ENCODE measurements at places on chromosomes 11 and 22. TPM values are rescaled to one million over a fixed set of nuclear protein-coding genes. Genes with fewer than 3 reads are reported as not detected.

DNA sequence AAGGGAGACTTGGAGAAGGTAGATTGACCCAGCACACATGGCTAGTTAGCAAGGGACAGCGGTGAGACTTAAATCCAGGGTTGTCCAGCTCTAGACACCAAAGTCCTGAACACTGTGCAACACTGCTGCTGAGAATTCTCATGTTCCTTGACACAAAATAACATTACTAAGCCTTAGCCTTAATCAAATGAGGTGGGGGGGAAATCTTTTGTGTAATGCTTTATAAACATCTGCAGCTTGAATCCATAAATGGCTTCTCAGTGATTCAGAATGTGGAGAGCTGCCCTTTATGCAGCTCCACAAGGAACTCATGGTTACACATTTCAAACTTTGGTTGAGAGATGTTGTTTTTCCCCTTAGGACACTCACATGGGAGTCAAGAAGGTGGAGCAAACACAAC, 80.0 kb downstream of the CD44 start:
- DNase-seq, result no peak

DNA sequence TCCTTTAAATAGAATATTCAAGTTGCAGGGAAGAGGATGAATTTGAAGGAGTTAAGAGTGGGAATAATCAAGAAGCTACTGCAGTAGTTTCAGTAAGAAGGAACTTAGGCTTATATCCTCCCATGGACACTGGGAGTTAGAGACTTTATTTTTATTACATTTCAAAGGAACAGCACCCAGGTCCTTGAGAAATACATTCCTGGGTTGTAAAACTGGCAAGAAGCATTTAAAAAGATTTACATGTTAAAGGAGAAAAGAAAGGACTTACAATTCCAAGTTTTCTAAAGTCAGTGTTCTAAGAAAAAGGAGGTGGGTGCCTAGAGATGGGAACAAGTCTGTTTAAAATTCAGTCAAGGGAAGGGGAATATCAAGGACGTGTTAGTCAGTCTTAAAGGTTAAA, 306.9 kb downstream of the JRKL start:
- no peak for DNase-seq

GRCh38 chr11:119486016-119486415, 63.0 kb upstream of the THY1 start:
- no peak for DNase-seq

CARD16 gene
- 4.8 TPM for total RNA-seq

P2RX6 gene
- 1.2 TPM for total RNA-seq

DNA sequence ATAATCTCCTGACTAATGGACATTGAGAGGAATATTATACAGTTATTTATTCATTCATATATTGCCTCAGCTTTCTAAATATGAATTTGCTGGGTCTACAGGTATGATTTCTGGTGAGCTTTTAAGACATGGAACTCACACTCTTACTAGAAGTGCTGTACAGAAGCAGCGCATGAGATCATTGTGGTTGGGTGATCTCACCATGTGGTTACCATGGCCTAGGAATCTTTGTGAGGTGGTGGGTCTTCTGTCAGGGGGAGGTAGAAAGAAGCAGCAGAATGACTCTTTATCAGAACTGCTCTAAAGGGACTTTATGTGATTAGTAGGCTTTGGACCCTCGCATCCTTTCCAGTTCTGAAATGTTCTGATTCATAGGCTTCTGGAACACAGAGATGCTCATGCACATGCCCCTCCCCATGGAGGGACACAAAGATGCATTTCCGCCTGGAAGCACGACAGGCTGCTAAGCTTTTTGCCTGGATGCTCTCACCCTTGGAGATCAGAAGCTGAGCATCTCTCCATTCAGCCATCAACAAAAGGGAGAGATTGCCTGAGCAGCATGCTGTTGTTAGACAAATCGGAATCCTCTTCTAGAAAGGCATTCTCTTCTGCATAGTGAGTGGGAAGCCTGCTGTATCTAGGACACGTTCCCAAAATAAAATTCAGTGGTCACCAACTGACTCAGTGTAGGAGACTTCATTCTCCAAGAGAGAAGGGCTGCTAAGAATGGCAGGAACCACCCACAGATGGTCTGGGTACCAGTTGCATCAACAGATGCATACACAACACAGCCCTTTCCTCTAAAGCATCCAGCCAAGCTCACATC, 51.3 kb downstream of the KIRREL3 start:
- no peak for DNase-seq

PIK3IP1 gene
- 32.4 TPM for total RNA-seq

LINC01488 gene
- not detected for total RNA-seq

GRCh38 chr11:34254011-34254410, 103.8 kb downstream of the ABTB2 start:
- DNase-seq, result no peak

DNA sequence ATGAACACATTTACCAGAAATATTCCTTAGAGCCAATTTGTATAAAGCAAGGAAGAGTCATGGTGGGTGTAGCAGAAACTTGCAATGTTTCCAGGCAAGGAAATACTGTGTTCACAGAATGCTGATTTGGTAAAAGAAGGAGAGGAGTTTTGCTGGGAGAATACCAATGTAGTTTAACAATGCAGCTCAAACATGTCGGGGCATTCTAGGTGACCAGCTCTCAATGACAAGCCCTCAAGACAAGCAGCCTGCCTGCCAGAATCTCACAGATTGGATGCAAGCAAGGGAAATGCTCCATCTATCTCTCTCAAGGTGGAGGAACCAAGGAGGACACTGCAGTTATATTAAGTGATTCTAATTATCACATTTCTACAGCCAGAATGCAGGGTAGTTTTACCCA, 190.4 kb downstream of the MAML2 start:
- no peak for DNase-seq

- no peak for DNase-seq
Measured at GRCh38 chr11:95100191-95100648, 10.6 kb downstream of the ENDOD1 start.

DNA sequence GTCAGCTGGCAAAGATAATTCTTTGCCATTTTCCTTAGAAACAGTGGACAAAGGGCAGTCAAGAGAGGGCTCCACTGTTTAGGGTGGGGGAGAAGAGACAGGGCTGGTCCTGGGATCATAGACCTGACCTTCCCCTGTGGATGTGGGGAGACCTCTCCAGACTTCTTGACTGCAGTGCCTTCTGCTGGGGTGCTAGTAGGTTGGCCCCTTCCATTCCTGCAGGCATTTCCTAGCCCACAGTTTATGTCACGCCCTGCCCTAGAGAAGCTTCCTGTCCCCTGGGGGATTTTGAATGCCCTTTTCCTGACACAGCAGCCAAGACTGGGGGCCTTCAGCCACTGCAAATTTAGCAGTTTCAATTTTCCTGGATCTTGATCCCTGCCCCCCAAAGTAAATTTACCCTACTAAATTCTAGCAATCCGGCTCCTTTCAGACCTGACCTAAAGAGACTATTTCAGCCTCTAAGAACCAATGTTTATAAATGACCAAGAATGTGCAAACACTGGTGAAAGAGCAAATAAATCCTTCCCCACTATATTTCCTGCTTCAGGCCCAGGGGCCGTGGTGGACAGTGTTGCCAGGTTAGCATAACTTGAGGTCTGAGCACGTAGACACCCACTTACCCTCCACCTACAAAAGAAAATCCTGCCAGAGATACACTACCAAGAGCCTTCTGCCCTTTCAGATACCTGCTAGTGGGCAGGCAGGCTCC, 58.4 kb downstream of the PPFIBP2 start:
- no peak for DNase-seq

DNA sequence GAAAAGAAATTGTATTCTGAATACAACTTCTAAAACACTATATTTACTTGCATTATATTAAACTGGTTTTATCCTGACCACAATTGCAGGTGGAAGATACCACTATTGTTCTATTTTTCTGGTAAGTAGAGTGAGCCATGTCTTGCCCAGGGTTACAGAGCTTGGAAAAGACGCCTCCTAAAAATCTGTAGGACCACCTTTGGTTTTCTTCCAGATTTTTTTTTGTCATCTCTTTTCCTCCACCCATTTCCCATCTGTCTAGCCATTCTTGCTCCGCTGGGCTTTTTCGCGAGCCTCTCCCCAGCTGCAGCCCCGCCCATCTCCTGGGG, 294 bp upstream of the MTMR3 start:
- no peak for DNase-seq

HEPHL1 gene
- total RNA-seq, result not detected

- DNase-seq, result no peak
Measured at GRCh38 chr22:50201191-50202129, 649 bp downstream of the SELENOO start.

DNA sequence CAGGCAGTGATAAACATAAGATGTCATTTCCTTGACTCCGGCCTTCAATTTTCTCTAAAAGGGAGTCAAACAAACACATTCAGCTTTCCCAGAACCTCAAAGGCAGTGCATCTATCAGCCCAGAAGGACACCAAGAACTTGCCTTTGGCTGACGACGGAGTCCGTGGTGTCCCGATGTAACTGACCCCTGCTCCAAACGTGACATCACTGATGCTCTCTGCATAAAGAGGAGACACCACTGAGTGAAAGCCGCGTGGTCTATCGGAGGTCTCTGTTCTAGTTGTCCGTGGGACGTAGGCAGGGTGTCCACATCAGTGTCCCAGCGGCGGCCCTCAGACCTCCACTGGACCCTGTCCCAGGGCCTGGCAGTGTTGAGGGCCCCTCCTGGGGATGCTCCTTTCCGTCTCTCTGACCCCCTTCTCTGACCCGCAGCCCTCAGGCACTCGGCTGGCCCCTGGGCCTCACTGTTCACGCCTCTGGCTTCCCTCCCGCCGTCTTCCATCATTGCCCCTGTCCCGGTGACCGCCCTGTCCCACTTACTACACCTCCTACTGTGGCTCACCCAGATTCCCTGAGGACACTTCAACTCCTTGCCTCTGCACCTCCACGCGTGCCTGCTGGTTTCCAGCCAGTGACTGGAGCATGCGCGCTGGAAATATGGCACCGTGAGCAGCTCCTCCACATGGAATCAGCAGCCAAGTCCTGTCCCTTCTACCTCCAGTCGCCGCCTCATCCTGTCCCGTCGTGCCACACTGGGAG, 70.4 kb downstream of the NCAPD3 start:
- DNase-seq, result no peak

- peak; percentile 40 for DNase-seq
Measured at GRCh38 chr11:2691991-2692875, 7.6 kb downstream of the KCNQ1OT1 start.

GRCh38 chr11:113805640-113806039, 26.0 kb downstream of the CLDN25 start:
- DNase-seq, result no peak

- peak; percentile 89 for DNase-seq
Measured at GRCh38 chr11:7512525-7513233, 1.1 kb upstream of the PPFIBP2 start.

NRXN2 gene
- 20.5 TPM for total RNA-seq

OR51I1 gene
- total RNA-seq, result not detected

DNA sequence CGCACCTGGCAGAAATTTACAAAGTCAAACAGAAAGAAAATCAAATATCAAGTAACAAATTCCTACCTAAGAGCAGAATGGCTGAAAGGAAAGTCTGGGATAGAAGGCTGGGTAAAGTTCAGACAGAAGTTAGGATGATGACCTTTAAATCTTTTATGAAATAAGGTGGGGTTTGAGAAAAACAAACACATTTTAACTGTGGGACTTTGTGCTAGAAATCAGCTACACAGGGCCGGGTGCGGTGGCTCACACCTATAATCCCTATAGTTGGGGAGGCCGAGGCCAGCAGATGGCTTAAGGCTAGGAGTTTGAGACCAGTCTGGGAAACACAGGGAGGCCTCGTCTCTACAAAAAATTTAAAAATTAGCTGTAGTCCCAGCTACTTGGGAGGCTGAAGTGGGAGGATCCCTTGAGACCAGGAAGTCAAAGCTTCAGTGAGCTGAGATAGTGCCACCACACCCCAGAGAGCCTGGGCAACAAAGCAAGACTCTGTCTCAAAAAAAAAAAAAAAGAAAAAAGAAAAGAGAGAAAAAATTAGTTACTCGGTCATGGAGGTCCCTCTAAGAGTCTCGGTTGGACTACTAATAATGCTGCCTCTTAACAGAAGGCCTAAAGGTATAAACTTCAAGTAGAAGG, 119.7 kb upstream of the BID start:
- DNase-seq, result no peak

PDGFB gene
- 9.6 TPM for total RNA-seq

DNA sequence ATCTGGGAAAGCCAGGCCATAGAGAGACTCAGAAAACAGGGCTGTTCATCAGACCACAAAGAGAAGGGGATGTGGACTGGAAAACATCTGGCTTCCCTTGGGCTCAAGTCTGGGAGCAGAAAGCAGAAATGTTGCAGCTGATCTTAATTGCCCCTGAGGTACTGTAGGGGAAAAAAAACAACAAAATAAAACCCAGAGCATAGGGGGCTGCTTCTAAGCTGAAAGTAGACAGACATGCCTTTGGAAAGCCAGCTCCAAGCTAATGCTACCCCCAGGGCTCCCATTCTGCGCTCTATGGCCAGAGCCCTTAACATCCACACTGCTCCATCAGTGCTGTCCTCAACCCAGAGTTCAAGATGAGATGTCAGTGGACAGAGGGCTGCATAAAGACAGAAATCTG, 2.0 kb upstream of the PACSIN3 start:
- no peak for DNase-seq

DNA sequence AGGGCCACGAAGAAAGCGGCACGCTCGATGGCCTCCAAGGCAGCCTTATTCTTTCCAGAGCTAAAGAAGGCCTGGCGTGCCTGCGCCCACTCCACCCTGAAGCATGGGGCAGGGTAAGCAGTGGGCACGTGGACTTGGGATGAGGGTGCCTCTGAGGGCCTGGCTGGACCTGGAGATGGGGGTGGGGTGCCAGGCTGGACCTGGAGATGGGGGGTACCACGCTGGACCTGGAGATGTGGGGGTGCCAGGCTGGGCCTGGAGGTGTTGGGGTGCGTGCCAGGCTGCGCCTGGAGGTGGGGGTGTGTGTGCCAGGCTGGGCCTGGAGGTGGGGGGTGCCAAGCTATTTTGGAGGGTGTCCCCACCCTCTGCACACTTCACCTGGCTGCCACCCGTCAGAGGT, 5.3 kb downstream of the CPT1B start:
- DNase-seq, result no peak

DNA sequence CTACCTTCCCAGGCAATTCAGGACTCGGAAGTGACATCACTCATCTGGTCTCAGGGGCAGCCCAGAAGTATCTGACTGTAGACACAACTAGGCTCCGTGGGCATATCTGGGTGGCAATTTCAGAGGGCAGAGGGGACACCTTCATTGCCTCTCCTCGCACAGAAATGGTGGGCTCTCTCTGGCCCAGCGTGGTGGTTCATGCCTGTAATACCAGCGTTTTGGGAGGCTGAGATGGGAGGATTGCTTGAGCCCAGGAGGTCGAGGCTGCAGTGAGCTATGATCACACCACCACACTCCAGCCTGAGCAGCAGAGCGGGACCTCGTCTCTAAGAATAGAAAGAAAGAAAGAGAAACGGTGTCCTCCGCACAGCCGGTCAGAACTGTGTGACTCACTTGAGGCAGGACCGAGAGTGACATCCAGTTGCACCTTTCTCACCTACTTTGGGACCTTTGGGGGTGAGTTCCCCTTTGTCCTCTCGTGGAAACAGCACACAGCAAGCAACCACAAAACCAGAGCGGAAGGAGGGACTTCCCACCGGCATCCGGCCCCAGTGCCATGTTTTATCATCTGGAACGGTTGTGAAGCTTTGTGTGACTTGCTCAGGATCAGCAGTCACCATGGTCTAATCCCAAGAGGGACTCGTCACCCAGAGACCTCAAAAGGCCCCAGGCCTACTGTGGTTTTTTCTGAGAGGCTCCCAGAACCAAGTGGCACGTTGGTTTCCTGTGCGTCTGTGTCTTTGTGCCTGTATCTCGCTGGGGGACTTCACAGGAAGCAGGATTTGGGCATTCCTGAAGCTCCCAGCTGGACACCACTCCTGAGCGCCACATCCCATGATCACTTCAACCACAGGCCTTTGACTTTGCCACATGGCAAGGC, 38.4 kb upstream of the EMID1 start:
- DNase-seq, result peak; percentile 41

CDHR5 gene
- 1.9 TPM for total RNA-seq

- DNase-seq, result peak; percentile 76
Measured at GRCh38 chr22:45310331-45310976, 720 bp downstream of the FAM118A start.

Measured in sigmoid colon (tissue), 7 donors.